GM06990 (cell line): ENCODE measurements at places on chromosomes 12 and 14.
A peak's percentile ranks its signal among the peaks of the same experiment; 100 is the strongest.

GRCh38 chr14:101352567-101352966, 208.7 kb upstream of the DIO3 start:
- DNase-seq: no peak

GRCh38 chr12:54393207-54393609, 8.7 kb upstream of the ZNF385A start:
- DNase-seq: no peak

DNA sequence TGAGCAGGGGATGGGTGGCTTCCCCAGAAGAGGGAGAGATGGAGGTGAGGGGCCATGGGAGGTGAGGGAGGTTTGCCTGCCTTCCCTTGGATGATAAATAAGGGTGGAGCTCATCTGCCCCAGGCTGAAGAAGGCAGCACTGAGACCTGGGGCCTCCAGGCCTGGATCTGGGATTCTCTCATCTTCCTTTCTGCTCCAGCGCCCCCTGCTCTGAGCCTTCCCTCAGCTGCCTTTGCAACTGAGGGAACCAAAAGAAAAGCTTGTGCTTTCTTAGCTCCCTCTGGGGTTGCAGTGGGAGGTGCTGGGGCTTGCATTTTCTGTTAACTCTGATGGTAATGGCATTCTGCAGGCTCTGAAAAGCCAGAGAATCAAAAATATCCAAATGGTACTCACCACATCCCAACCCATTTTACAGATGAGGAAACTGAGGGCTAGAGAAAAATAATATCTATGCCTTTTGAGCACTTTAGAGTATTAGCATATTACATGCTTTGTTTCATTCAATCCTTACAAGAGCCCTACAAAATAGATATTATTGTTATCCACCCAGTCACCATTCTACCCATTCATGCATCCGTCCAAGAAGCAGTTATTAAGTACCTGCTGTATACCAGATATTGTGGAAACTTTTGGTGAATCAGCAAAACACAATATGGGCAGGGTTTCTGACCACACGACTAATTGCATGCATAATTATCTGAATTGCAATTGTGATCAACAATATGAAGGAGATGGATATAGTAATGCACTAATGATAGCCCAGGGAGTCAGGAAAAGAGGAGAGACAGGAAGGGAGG, 102.2 kb downstream of the WSCD2 start:
- DNase-seq: no peak

DNA sequence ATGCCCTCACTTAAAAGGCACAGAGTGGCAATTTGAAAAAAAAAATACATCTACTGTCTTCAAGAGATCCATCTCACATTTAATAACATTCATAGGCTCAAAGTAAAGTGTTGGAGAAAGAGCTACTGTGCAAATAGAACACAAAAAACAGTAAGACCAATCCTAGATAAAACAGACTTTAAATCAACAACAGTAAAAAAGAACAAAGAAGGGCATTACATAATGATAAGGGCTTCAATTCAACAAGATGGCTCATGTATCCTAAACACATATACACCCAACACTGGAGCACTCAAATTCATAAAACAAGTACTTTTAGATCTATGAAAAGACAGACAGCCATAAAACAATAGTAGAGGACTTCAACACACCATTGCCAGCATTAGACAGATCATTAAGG, 93.6 kb upstream of the PCED1B start:
- DNase-seq: no peak

- DNase-seq: no peak
Measured at GRCh38 chr12:124679533-124680371, 112.3 kb upstream of the NCOR2 start.

DNA sequence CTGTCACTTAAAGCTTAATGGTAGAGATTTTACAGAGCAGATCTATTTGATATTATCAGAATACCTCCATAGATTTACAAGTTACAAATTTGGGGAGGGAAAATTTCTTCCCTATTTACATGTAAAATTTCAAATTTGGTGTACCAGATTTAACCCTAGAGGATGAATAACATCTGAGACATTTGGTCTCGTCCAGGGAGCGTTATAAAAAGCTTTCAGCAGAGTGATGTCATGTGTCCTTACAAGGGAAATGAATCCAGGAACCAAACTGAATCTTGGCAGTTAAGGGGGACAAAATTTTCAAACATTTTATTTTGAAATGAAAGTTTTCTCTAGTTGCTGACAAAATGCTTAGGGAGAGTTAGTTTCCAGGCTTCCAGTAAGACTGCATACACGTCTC, 4.5 kb upstream of the CDK17 start:
- DNase-seq: no peak

DNA sequence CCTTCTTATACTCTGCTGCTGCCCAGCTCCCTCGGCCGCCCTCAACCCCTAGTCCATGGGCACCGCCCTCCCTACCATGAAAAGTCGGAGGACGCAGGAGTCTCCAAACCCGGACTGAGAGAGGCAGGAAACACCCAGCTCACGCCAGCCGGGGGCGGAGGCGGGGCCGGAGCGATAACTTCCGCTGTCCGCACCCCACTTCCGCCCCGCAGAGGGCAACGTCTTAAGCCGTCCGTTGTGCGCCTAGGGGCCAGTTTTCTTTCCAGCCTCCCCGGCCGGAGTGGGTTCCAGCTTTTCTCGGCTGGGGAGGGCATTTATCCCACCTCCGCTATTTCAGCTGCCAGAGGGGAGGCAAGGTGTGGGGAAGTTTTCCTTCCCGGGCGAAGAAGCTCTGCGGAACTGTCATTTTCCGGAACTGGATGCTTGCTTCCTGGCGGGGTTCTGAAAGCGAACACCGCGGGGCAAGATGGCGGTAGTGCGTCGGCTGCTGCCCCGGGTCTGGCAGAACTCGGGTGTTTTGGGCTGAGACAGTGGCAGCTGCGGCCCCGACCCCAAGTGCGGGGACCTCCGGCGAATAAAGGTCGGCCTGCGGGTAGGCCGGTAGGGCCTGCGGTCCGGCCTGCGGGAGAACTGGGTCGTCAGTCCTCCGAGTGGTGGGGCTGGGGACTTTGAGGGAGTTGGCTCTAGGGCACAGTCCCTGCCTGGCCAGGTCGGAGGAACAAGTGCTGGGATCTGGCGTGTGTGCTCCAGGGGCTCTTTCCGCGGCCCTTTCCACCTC, at the start of the genes KCTD10 and UBE3B:
Gene KCTD10 (minus strand): TSS at position 116 of the 778 bp plus-strand sequence. CDS start 38 bp downstream, at position 78.
Gene UBE3B (plus strand): TSS at position 450 of the 778 bp plus-strand sequence. CDS start 5,918 bp downstream, outside the sequence.
- DNase-seq: peak; percentile 94

DNA sequence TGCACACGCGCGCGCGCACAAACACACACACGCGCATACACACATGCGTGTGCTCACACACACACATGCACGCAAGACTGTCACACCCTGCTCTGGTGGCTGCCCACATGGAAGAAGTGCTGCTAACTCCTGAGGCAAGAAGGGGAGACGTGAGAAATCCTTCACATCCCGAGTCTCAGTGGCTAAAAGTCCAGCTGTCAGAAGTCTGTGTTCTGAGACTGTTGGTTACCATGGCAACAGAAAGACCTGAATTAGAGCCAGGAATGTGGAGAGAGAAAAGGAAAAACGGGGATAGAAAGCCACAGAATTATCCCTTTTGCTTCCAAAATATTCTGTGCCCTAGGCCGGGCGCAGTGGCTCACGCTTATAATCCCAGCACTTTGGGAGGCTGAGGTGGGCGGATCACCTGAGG, 71.2 kb downstream of the PPFIBP1 start:
- no peak for DNase-seq

DNA sequence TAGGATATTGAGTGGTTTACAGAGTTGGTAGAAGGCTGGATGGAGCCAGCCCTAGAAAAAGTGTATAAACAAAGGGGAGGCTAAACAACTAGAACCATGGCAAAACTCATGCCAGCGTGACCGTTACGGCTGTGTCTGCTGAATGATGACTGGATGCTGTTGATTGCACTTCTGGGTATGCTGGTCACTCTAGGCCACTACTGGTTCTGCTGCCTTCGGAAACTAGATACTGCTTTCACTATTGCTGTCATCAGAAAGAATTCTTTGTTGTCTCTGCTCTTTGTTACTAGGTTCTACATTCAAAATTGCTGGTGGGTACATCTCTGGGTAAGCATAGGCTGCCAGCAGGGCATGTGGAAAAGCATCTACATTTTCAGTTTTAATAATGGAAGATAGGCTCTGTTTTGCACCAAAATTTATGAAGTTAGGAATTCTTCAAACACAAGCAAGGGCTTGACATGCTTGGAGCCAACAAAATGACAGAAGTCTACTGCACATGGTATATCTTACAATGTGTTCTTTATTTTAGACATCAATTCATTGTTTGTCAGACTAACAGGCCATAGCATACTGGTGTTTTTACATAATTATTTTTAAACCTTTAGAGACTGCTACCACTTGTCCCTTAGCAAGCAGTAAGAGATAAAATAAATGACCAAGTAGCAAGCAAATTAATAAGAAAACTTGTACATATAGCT, 15.4 kb downstream of the MON2 start:
- DNase-seq: no peak

- no peak for DNase-seq
Measured at GRCh38 chr12:78359520-78359919, 505.1 kb upstream of the SYT1 start.

- no peak for DNase-seq
Measured at GRCh38 chr12:50542448-50542847, 37.7 kb downstream of the DIP2B start.

DNA sequence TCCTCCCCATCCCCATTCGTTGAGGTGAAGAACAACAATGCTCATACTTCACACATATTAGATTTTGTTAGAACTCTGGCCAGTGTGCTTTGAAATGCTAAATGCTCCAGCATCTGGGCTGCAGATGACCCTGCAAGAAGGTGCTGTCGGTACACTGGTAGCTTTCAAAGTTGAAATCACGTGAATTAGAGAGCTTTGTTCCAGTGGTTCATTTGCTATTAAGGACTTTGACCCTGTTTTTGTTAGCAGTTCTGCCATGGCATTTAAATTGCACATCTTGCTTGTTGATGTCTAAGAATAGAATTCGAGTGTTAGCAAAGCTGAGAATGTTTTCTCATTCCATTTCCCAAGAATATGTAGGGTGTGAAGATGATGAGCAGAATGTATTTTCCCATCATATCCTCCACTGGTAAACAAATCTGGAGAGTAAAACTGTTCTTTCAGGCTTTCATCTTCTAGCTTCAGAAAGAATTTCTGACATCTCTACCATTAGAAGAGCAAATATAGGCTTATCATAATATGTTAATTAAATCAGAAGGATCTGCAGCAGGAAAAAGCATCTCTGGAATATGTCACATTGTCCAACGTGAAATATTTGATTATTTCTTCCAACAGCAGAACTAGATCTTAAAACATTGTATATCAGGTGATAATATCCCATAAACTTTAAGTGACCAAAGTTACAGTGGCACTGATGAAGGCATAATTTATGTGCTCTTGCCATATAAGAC, 98.8 kb upstream of the PDE3A start:
- no peak for DNase-seq
